SIG-M5 (cell line): ENCODE measurements at places on chromosomes 5 and 9.
A peak's percentile ranks its signal among the peaks of the same experiment; 100 is the strongest.

GRCh38 chr9:133374612-133375115, 1.2 kb downstream of the SURF4 start:
- DNase-seq, result peak; percentile 64

DNA sequence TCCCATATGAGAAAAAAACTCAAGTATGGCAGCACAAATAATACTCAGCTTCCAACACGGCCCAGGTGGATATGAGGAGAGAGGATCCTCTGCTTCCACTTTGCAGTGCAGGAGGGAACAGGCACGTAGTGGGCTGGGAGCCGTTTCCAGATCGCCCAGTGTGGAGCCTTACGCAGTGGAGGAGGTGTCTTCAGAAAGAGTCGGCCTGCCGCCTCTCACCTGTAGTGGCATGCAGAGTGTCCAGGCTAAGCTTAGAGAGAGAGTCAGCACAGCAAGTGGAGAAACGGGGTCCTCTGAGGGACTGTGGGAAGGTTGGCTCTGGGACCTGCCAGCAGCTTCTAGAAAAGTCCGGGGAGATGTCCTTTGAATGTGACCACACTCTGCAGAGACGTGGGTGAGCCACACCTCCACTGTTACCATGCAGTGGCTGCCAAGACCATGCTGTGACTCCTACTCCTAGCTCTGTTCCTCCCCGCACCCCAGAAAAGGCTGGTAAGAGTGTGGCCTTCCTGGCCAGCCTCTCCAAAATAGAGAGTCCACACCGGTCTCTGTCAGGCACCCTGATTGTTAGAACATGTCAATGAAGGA, 3.5 kb upstream of the SEMA4D start:
- no peak for DNase-seq

DNA sequence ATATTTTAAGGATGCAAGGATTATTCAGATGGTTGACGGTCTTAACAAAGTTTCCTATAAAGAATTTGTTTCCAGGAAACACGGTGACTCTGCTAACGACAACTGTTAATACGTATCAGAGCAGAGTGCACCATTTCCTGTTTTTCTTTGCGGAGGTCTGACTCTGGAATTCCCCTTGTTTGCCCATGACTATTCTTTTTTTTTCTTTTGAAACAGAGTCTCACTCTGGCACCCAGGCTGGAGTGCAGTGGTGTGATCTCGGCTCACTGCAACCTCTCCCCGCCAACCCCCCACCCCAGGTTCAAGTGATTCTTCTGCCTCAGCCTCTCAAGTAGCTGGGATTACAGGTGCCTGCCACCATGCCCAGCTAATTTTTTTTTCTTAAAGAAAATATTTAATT, 115.9 kb downstream of the CDC42SE2 start:
- no peak for DNase-seq

DNA sequence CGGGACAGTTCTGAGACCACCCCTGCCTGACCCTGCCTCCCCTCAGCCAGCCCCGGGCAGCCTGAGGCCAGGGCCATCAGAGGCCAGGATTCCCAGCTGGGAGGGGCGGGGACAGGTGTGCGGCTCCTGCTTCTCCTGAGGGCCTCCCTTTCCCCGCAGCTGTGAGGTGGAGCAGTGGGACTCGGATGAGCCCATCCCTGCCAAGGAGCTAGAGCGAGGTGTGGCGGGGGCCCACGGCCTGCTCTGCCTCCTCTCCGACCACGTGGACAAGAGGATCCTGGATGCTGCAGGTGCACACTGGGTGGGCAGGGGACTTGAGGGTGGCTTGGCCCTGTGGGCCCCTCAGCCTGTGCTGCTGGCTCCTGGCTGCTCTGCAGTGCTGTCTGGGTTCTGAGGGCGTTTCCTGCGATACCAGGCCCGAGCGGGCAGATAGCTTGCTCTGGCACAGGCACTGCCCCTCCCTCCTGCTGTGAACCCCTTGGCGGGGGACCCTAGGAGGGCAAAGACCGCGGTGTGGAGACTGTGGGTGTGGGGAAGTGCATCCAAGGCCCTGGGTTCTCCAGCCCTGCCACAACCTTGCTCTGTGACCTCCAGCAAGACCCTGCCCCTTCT, 2.3 kb downstream of the GRHPR start:
- DNase-seq, result no peak

GRCh38 chr9:93346231-93347112, 105.0 kb upstream of the FAM120A start:
- no peak for DNase-seq

- DNase-seq, result no peak
Observed at GRCh38 chr9:26801772-26802171, 90.8 kb downstream of the CAAP1 start.

DNA sequence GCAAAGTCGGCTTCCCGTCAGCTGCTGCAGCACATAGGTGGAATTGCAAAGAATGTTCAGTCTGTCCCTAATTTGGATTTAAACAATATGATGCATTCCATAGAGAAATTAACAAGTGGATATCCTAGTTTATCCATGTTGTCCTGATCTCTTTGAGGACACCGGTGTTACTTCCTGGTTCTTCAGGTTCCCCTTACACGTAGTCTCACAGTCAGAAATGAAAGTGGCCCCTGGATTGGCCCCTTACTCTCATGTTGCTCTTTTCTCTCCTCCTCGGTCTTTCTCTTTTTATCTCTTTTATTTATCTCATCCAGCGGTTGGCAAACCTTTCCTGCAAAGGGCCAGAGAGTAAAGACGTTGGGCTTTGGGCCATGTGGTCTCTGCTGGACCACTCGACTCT, 265.1 kb downstream of the GAS1 start:
- DNase-seq, result no peak

DNA sequence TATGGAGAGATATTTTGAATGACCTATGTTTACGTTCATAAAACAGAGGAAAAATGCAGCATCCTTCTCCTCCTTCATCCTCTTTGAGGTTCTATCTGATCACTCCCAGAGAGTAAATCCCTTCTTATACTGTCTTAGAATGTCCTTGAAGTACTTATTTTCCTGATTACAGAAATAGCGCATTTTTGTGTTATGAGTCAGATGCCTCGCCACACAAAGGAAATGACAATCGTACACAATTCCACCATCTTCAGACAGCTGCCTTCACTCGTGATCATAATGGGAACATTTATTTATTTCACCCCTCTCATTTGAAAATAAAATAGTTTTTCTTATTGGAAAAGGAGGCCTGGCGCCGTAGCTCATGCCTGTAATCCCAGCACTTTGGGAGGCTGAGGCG, 2.4 kb upstream of the GLT6D1 start:
- no peak for DNase-seq

- no peak for DNase-seq
Observed at GRCh38 chr9:82334286-82334685, 345.7 kb downstream of the SPATA31D1 start.

GRCh38 chr5:79135790-79136553, 24.4 kb downstream of the BHMT start:
- no peak for DNase-seq

DNA sequence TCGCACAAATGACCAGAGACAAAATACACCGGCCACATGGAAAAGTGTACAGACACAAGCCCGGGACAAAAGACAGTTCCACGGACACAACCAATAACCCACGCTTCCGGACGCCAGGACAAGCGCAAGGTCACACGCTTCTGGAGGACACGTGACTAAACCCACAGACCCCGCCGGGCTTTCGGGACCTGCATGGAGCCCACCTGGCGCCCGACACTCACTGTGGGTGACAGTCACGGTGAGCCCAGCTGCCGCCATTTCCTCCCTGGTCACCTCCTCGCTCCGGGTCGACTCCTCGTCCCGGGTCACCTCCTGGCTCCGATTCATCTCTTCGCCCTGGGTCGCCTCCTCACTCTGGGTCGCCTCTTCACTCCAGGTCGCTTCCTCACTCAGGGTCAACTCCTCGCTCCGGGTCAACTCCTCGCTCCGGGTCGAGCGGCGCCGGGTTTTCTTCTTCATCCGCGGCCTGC, 470 bp downstream of the BAG1 start:
- no peak for DNase-seq

DNA sequence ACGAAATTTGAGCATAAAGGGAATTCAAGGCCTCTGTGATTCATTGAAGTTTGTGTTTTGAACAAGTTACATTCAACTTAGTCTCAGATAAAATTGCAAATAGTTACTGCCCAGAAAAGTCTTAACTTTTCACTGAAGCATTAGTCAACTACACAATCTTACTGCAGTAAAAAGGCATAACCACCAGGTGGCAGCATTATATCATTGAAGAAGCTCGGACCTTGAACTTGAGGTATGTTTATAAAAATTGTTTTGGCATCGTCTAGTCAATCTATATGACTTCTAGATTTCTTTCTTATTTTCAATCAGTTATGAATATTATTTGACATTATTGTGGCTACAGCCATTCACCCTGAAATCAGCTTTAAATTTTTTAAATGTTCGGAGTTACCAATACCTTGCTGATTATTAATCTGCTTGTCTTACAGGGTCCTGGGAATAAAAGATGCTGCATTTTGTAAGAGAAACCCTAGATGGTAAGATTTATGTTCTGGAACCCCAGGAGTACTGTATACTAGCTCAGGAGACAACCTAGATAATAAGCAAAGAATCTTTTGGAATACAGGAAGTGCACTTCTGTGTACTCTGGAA, 83.9 kb upstream of the GRAMD2B start:
- DNase-seq, result no peak

DNA sequence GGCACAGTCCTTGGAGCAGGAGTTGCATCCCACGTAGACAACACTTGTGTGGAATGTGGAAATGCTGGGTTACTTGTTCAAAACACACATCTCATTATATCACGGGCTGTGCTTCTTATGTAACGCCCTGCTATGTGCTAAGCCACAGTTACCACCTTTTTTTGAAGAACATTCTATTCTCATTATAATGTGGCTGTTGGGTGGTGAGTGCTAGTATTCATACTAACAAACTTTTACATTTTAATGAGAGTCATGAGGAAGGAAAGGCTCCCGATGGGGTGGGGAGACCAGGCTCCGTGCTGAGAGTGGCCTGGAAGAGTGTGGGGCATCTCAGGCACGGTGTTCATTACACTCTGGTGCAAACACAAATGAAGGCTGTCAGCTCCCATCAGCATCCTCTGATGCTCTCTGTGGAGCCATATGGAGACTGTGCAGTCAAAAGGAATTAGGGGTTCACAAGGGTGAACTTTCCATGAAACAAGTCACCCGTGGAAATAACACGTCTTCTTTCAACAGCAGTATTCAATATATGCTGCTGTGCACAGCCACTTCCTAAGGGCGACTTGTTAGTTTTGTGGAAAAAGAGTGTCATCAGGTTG, 153.1 kb upstream of the RAPGEF1 start:
- DNase-seq, result no peak

DNA sequence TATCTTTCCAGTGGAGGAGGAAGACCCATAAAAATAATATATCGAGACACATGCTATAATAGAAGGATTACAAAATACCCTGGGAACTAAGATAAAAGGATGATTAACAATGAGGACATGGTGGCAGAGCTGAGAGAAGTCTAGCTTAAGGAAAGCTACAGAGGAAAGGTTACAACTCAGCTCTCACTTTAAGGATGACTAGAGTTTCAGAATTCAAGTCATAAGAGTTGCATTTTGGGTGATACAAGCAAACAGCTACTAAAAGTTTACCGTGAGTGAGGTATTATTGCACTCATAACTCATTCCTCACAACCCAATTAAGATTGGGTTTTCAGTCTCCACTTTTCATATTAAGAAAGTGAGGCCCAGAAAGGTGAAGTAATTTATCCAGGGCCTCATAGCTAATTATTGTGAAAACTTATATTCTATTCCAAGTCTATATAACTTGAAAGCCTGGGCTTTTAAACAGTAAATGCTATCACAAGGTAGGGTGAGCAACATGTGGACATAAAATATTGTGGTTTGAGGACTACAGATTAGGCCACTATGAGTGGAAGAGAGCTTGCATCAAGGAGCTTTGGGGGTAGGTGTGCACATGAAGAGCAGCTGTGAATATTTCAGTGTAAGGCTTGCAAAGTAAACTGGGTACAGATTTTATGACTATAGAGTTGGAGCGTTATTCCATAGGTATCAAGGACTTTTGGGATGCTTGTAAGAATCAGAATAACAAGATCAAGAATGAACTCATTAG, 28.0 kb downstream of the JAKMIP2 start:
- DNase-seq, result no peak

- peak; percentile 75 for DNase-seq
Observed at GRCh38 chr5:142324871-142325724, at the start of gene SPRY4. Gene SPRY4, minus strand, starts transcription at chr5:142325021. Its CDS starts 9,913 bp downstream, at chr5:142315108.

DNA sequence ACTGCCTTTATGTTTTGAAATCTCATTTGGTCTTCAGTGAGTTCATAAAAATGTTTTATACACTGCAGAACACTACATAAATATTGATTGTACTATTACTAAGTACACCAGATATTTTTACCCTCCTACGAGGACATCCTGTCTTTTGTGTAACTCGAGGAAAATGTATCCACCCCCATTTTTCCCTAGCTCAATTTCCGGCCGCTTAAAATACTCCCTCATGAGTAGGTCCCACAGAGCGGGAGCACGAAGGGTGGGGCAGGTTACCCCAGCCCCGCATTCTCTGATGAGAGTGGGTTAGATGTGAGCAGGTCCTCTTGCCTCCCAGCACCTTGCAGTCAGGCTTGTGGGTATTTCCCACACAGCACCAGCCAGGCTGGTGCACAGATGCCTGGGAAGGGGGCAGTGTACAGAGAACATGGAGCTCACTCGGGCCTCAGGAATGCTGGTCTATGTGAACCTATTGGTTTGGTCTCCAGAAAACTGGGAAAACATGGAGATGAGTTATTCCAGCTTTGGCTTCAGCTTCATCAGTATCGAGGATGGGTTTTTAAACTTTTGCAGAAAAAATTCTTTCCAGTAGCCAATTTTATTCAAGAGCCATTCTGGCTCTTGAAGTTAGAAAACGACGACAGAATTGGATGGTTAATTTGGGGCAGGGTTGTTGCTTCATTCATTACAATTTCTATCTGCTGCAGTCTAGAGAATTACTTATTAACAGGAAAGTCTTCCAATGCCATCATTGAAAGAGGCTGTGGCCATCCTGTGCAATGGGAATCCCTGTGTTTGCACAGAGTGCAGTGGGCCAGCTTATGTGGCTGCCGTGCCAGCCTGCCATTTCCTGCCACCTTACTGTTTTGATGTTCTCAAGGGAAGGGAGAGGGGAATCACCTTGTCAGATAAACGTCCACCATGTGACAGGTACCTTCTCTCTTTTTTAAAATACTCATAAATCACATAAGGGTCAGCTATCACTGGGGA, 73.2 kb downstream of the WDR41 start:
- no peak for DNase-seq

DNA sequence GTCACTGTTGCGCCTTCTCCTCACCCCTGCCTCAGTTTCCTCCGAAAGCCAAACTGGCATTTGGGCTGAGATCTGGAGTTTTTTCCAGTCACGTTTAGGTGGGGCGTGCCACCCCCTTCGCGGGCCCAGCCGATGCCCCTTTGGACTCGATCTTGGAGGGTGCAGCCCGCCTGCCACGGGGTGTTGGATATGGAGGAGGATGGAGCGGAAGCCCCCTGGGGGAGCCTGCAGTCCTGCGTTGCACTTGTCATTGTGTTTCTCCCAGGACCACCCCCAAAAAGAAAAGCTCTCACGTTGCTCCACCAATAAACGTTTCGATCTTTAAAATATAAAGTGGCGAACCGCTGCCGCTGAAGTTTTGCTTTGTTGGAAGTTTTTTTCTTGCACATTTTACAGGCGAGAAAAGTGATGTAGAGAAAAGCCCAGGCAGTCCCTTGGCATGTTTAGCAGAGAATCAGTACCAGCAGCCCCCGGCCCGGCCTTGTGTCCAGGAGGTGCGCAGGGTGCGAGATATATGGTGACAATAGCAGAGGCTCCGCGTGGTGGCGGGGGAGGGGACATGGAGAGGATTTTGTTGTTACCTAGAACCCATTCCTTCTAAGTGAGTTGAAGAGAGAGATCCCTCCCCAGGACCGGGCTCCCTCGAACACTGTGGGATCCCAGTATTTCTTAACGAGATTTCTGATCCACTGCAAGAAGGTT, 681 bp downstream of the F2R start:
- no peak for DNase-seq

GRCh38 chr5:129097498-129098296, 3.1 kb downstream of the ISOC1 start:
- no peak for DNase-seq
